ENCODE measurements at places on chromosomes 3 and 15.

DNA sequence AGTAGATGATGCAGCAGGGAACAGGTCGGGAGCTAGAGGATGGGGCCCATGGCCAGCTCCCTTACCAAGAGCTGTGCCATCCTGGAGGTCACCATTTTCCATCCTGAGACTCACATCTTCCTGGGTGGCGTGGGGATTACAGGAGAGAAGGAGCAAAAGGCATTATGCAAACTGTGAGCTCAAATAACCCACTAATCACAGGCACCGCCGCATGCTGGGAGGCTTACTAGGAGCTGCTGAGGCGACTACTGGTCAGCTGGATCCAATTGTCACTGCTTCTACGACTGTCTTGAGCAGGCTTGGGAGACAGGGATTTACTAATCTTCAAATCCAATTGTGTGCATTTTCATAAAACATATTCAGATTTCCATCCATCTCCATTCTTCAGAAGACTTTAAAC lies 12.5 kb upstream of the KBTBD12 start:
- no peak for DNase-seq

DNA sequence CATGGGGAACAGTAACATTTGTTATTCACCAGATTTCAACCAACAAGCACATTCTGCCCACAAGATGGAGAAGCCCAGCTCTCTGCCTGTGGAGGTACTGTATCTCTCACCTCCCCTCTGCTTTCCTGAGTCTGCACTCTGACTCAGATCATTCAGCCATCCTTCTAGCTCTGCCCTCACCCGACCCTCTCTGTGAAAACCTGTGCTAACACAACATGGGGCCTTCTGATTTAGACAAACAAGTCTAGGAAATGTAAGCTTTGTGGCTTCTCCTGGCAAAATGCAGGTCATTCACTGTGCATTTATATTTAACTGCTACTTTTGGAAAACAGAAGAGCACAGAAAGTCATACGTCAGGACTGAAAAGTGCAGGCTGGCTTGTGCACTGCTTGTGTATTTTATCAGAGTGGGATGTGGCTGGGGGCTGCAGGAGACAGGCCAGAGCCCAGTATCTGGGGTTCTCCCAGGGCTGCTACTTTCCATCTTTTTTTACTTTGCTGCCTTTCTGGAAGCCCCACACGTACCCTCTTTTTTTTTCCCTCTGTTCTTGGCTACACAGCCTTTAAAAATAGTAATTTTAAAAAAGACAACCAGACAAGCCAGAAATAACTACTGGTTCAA lies 50.8 kb downstream of the SUSD5 start:
- no peak for DNase-seq

DNA sequence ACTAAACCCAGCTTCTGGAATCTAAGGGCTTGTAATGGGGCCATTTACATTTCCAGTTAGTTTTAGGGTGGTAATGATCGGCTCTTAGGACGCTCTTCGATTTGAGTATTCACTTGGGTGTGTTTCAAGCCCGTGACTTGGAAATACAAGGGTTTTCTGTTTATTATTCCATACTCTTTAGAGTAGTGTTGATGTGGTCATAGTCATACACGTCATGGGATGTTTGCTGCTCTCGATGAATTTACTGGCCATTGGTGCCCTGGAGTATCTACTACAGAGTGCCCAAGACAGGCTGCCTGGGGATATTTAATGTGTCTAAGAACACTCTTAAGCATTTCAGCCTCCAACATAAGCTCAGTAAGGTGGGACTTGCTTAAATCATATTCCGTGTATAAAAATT lies 64.1 kb downstream of the PTPRG start:
- DNase-seq = no peak

DNA sequence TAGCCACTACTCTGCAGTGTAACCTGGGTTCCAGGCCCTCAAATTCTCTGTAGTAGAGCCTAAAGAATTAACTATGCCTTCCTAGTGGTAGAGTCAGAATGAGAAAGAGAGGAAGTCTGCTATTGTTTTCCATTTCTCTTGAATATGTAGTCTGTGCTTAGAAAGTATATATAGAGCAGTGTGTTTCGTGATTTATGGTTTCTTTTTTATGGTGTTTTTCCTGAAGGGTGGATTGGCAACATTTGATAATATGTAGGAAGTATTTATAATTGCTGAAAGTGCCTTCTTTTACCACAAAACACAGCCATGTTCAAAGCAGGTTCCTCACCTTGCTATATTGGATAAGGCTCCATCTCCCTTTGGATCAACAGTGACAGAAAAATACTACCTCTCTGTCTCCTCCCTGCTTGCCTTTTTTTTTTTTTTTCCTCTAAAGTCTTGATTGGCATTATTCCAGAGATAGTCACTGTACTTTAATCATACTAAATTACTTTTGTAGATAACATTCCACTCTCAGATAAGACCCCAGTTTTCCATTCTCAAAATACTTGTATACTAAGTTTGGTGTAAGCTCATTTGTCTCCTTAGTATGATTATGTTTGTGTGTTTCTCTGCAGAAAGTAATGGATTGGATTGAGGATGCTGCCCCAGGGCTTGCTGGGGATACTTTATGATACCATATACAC lies 47.8 kb downstream of the IQGAP1 start:
- no peak for DNase-seq

- DNase-seq = no peak
Observed at GRCh38 chr15:95832668-95833067, 497.8 kb upstream of the NR2F2 start.

Data from activated B cell treated with CpG ODN at 0.5 μM for 24 hours (primary cell).